ENCODE measurements at places on chromosomes 3 and 15.

GRCh38 chr3:123696808-123697207, 112.0 kb upstream of the HACD2 start:
- DNase-seq: no peak

DNA sequence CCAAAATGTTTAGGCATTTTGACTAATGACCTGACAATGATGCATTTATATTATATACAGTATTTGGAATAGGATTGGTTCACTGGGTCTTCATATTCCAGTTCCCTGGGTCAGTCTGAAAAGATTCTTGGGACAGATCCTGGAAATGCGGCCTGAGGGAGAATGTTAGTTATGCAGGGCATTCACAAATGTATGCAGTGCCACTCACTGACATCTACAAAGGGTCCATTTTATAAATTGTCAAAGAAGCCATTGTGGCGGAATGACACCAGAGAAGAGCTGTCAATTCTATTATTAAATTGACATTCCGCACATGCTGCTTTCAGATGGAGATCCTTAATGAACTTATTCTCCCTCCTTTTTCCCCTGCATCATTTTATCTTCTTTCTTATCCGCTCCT, 176.6 kb downstream of the VGLL3 start:
- DNase-seq: no peak

DNA sequence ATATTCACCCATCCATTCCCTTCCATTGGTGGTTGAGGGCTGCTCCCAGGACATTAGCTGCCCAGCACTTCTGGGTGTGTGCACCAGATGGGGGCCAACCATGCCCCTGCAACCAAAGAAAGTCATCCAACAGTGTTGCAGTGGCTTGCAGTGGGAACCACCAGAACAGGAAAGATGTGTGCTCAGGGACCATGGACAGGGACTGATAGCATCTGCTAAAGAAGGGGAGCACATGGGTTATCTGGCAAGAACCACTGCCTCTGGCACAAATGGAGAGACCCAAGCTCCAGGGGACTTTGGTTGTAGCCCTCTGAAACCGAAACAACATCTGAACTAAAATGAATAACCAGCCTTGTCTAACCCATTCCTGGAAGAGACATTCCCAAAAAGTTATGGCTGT, 8.1 kb downstream of the DCLK3 start:
- no peak for DNase-seq

DNA sequence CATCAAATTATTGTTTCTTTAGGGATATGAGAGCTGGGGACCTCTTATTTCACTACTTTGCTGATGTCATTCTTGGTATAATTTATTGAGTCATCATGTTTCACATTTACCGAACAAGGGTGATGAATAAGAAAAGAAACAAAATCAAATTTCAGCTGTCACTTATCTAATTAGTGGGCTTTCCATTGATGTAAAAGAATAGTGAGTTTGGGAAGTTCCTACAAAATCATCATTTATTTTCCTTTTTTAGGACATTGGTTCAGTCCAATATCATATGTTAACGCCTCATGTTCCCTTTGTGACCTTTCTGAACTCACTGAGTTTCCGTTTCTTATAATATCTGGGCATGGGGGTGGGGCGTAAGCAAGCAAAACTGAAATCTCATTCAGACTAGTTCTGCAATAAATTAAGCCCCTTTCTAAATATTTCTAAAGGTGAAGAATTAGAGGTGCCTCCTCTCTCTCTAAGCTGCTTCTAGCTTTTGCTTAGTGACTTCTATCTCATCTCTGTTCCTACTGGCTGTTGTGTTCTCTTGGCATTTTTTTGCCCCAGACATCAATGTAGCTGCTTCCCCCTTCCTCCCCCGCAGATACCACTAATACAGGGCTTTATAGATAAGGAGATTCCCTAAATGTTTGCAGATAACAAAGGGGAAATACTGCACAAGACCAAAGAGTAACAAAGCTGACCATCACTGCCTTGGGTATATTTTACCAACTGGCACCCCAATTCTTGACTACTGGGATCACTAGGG, 238.0 kb upstream of the CTNNB1 start:
- peak; percentile 57 for DNase-seq

GRCh38 chr15:58081891-58082290, 16.4 kb upstream of the ALDH1A2 start:
- no peak for DNase-seq

Measured in suppressor macrophage treated with lipopolysaccharide for 1 hour (primary cell).